ENCODE measurements at places on chromosomes 5 and 9. TPM values are rescaled to one million over a fixed set of nuclear protein-coding genes. Genes with fewer than 3 reads are reported as not detected.

Gene SLC38A9
- 21.6 TPM for polyA plus RNA-seq

Gene FBLL1
- polyA plus RNA-seq, result not detected

Gene GPX8
- 66.7 TPM for polyA plus RNA-seq

Gene DDX4
- polyA plus RNA-seq, result 0.11 TPM

Gene KIF4B
- 0.05 TPM for polyA plus RNA-seq

Gene FOXD4
- not detected for polyA plus RNA-seq

Gene FOXD4L6
- 0.11 TPM for polyA plus RNA-seq
